ENCODE measurements at places on chromosomes 13 and 19. TPM values are rescaled to one million over a fixed set of nuclear protein-coding genes. Genes with fewer than 3 reads are reported as not detected.

The BST2 gene
- 72.6 TPM for total RNA-seq

The SYCN gene
- total RNA-seq = not detected

The LGALS14 gene
- not detected for total RNA-seq

The GFY gene
- not detected for total RNA-seq

The DPF1 gene
- total RNA-seq = not detected

The NMRK2 gene
- 1,098 TPM for total RNA-seq

The PLK5 gene
- total RNA-seq = not detected

The TEX29 gene
- total RNA-seq = not detected

The DZIP1 gene
- 7.6 TPM for total RNA-seq

The MEDAG gene
- 9.6 TPM for total RNA-seq

The RASAL3 gene
- total RNA-seq = 2.0 TPM

The CABP5 gene
- total RNA-seq = not detected

The WDR62 gene
- 18.1 TPM for total RNA-seq

The ZNF497 gene
- total RNA-seq = 0.37 TPM

The ZNF284 gene
- total RNA-seq = 1.9 TPM

The ZNF443 gene
- 2.0 TPM for total RNA-seq

The NHLRC3 gene
- 12.2 TPM for total RNA-seq

The PRR22 gene
- total RNA-seq = 0.47 TPM

Measured in left cardiac atrium (tissue), 4 donors.